Activated CD8-positive, alpha-beta memory T cell treated with anti-CD3 and anti-CD28 coated beads, Interleukin-2, amount 10 ng/mL, durations not matched to agents 7 days and 5 days (primary cell): ENCODE measurements at places on chromosomes 13 and 19. TPM values are rescaled to one million over a fixed set of nuclear protein-coding genes. Genes with fewer than 3 reads are reported as not detected.

The CEACAM8 gene
- not detected for total RNA-seq

The CYP2F1 gene
- not detected for total RNA-seq

The AP2A1 gene
- 85.3 TPM for total RNA-seq

The CYP4F8 gene
- not detected for total RNA-seq

The SPC24 gene
- total RNA-seq = 62.8 TPM

The KANK2 gene
- total RNA-seq = 1.8 TPM

The ADAMTSL5 gene
- total RNA-seq = 0.91 TPM

DNA sequence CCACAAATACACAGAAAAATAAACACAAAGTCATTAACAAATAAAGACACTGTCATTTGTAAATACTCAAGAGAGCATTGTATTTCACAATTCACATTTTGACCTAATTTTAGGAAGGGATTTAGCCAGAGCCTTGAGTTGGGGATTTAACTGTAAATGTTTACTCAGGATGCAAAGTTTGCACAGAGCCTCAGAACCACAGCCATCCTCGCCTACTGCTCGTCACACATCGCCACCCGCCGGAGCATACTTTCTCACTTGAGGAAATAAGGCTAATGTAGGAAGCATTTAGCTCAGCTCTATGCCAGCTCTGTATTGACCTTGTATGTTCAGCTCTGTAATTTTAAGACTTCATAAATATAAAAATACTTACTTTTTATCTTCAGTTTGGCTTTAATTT lies 442.7 kb downstream of the OXGR1 start:
- DNase-seq = no peak

DNA sequence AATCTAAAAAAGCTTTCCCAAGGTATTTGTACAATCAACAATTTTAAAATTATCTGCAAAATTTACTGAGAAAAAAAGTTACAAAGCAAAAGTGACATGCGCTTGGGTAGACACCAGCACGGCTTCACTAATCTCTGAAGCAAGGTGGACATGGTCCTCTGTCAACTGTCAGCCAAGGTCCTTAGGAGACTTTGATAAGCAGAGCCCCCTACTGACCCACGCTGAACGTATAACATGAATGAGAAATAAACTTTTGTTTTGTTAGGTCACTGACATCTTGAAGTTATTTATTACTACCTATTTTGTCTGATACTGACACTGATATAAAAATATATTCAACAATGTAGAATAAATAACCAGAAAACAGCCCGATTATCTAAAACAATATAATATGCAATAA lies 100.7 kb upstream of the OBI1 start:
- no peak for DNase-seq

GRCh38 chr19:34217952-34218817 lies 36.2 kb upstream of the GARRE1 start:
- peak; percentile 80 for DNase-seq

GRCh38 chr13:28585561-28585960 lies 73.4 kb upstream of the POMP start:
- no peak for DNase-seq

- DNase-seq = no peak
These were observed 164.9 kb downstream of the UFM1 start for GRCh38 chr13:38514575-38514974.

GRCh38 chr13:23651439-23651838 lies 81.2 kb downstream of the TNFRSF19 start:
- DNase-seq = no peak

DNA sequence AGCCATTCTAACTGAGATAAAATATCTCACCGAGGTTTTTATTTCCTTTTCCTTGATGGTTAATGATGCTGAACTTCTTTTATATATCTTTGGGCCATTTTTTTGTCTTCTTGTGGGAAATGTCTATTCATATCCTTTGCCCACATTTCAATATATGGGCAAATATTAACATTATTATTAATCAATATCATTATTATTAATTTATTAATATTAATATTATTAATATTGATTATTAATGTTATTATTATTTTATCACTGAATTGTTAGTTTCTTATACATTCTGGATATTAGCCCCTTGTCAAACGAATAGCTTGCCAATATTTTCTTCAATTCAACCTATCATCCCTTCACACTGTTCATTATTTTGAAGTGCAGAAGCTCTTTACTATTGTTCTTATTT lies 2203.6 kb downstream of the PCDH9 start:
- DNase-seq = no peak

GRCh38 chr19:58395220-58395978 lies at the start of gene RNF225:
RNF225 (plus strand) TSS chr19:58395656; CDS start chr19:58396090, 434 bp downstream.
- DNase-seq = no peak

DNA sequence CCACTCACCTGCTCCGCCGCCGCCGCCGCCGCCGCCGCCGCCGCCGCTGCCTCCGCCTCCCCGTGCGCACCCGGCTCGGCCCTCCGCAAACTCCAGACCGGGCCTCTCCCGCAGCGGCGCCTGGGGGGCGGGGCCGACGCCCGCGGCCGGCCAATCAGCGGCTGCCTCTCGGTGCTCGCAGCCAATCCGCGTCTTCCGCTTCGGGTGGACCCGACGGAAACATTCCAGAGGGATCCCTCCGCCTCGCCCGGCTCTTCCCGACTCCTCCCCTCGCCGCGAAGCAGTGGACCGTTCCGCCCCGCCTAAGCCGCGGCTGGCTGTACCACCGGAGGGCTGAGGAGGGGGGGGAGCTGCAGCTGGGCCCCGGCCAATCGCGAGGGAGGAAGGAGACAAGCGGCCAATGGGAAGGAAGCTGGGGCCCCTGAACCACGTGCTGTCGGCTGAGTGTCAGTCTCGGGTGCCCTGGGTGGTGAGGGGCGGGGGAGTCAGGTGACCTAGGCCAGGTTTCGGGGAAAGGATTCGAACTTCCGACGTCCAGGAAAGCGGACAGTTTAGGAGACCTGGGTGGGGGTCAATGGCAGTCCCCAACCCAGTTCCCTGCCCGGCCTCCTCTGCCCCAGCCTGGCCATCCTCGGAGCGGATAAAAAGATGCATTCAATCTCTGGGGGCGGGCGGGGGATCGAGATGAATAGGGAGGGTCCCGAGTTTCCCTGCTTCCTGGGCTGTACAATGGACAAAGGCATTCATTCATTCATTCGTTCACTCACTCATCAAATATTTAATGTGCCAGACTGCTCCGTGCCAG lies at the start of gene GIPC1:
GIPC1 (minus strand) TSS at position 99 of the 805 bp plus-strand sequence. CDS start 13,151 bp downstream, outside the sequence.
- DNase-seq = peak; percentile 83

DNA sequence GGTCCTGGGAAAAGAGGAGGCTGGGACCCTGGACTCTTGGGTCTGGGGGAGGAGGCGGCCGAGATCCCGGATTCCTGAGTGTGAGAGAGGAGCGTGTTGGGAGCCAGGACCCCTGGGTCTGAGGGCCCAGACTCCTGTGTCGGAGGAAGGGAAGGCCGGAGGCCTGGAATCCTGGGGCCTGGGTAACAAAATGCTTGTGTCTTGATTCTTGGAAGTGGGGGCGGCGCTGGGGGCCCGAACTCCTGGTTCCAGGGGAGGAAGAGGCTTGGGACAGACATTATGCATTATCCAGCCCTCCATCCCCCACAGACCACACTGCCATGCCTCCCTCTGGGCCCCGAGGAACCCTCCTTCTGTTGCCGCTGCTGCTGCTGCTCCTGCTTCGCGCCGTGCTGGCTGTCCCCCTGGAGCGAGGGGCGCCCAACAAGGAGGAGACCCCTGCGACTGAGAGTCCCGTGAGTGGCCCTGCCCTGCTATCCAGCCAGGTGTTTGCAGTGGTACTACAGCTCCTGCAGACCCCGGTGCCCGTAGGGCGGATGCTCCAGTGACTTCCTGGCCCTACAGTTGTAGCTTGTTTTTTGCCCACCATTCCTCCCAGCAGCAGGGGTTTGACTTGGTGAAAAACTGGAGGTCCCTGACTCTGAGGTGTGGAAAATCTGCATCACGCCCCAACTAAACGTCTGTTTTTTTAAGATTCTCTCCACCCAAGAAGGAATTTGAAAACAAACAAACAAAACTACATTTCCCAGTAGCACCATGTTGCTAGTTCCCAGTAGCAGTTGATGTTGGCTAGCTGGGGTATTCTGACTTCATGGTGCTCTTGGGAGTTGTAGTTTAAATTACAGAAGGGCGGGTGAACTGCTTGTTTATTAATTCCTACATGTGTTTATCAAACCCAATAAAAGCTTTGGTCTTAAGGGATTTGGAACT lies 630 bp downstream of the NUCB1 start:
- DNase-seq = peak; percentile 54

- peak; percentile 45 for DNase-seq
These were observed at the start of gene SIGLEC6 for GRCh38 chr19:51531349-51532315. SIGLEC6 (minus strand) TSS chr19:51531670; CDS start chr19:51531648, 22 bp downstream.

DNA sequence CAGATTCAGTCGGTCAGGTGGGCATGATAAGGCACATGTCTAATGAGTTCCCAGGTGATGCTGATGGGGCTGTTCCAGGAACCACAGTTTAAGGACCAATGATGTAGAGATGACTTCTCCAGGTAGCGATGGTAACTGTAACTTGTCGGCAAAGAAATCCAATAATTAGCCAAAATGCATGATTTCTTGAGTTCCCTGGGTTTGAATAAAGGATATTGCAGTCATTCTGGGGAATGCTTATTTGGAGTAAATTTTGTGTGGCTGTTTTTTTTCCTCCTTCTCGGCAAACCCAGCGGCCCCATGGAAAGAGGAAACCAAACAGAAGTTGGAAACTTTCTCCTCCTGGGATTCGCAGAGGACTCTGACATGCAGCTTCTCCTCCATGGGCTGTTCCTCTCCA lies at the start of gene OR7C2:
OR7C2 (plus strand) TSS at position 301 of the 400 bp plus-strand sequence; CDS start at position 301, 0 bp downstream.
- DNase-seq = no peak

GRCh38 chr19:49906879-49907564 lies 10.3 kb upstream of the IL4I1 start:
- no peak for DNase-seq

DNA sequence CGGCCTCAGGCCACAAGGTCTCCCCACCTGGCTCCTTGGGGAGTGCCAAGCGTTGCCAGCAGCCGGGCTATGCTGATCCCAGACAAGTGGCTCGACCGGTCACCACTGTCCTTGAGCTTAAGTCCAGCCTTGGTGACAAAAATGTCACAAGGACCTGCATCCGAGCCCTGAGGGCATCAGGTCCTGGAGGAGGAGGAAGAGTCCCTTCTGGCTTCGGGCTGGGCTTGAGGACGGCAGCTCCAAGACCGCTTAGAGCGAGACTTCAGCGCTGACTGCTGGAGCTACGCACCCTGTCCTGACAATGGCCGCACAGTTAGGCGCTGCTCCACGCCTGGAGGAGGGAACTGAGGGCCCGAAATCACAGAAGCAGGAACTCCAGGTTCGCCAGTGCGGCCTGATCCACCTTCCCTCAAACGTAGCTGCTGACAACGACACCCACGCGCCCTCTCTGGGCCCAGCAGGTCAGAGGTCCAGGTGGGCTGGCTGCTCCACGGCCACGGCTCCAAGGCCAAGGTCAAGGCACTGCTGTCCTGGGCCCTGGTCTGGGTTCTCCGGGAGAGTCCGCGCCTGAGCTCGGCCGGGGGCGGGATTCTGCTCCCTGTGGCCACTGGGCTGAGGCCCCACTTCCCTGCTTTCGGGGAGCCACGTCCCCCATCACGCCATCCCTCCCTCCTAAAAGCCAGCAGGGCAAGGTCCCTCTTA lies 7.0 kb downstream of the SBNO2 start:
- DNase-seq = no peak

GRCh38 chr13:42394361-42394708 lies 122.4 kb downstream of the AKAP11 start:
- no peak for DNase-seq

DNA sequence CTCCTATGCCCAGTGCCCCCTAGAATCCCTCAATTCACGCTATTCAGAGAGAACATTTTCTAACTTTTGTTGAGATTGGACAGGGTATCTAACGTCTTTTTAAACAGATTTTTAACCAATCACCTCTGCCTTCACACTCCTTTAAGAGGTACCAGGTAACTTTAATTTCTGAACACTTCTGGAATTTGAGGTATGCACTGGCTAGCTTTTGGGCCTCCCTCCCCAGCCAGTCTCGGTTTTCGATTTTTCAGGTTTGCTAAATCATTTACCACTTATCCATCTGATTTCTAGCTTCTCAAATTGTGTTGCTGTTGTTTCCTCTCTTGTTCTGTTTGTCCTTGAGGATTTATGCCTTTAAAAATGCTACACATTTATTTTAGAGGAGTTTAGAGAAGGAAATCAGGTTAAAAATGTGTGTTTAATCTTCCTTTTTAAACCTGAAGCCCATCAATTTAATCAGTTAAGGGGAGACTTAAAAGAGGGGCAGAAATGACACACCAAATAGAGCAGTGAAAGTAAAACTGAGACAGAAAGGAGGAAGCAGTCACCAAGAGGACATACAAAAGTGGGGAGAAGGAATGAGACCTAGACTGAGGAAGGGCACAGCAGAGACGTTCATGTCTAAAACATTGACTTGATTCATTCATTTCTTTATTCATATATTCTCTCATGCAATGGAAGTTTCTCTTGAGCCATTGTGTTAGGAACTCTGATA lies 139.6 kb upstream of the HTR2A start:
- DNase-seq = no peak

- no peak for DNase-seq
These were observed 15.9 kb downstream of the ZNF787 start for GRCh38 chr19:56105090-56105701.

GRCh38 chr19:5635427-5635826 lies 12.5 kb downstream of the SAFB start:
- no peak for DNase-seq
